Activated T-cell treated with anti-CD3 and anti-CD28 coated beads, Interleukin-2, amount 50 U/mL, for 72 hours (primary cell): ENCODE measurements at places on chromosomes 2 and 18. TPM values are rescaled to one million over a fixed set of nuclear protein-coding genes. Genes with fewer than 3 reads are reported as not detected.

Gene DOCK10
- 199 TPM for total RNA-seq

Gene CPLX4
- not detected for total RNA-seq

DNA sequence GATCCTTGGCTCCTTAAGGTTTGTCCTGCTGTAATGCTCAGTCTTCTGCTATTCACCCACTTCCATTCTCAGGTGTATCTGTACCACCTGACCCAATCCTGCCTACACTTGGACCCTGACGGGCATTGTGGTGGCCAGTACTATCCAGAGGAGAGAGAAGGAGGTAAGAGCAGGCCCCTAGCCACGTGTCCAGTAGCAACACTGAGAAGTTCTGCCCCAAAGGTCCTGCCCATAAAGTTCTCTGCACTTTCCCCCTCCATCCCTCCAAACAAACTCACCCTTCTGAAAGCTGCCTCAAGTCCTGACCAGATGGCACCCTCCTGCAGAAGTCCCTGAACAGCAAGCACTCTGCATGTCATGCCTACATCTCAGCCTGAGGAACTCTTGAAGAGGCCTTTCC is 18.3 kb downstream of the TTC32 start:
- no peak overlapping the region for H3K4me3 ChIP-seq
- H3K4me1 ChIP-seq: peaks cover 12% of the 10 kb centered on the region
- no peak for DNase-seq
- no peaks in the 10 kb centered on the region for H3K27me3 ChIP-seq
- H3K27ac ChIP-seq: no peak overlapping the region

Gene MALT1
- 50.6 TPM for total RNA-seq

Gene GKN2
- not detected for total RNA-seq

Gene C1QL2
- total RNA-seq: not detected

- H3K27me3 ChIP-seq: no peaks in the 10 kb centered on the region
- H3K36me3 ChIP-seq: no peaks in the 10 kb centered on the region
- H3K4me1 ChIP-seq: no peaks in the 10 kb centered on the region
- DNase-seq: no peak
Measured at GRCh38 chr2:56132138-56132537, 51.7 kb upstream of the CCDC85A start.
